Gastroesophageal sphincter (tissue), 4 donors: ENCODE measurements at places on chromosomes 11 and 22.

DNA sequence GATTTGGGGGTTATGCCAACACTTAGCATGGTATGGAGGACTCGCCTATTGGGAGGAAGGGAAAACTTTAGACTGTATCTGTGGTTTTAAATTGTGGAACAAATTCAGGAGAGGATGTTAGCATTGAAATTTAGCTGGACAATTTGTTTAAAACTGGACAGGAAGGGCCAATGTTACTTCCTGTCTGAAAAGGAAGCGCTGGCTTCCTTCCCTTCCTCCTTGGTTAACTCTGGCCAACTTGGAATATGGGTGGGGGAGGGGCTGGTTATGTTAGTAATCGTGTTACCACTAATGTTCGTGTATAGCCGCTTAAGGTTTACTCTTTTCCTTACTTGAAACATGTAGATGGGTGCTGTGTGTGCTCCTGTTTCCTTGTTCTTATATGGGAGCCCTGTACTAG, 13.9 kb downstream of the CTNND1 start:
- ATAC-seq, result no peak

DNA sequence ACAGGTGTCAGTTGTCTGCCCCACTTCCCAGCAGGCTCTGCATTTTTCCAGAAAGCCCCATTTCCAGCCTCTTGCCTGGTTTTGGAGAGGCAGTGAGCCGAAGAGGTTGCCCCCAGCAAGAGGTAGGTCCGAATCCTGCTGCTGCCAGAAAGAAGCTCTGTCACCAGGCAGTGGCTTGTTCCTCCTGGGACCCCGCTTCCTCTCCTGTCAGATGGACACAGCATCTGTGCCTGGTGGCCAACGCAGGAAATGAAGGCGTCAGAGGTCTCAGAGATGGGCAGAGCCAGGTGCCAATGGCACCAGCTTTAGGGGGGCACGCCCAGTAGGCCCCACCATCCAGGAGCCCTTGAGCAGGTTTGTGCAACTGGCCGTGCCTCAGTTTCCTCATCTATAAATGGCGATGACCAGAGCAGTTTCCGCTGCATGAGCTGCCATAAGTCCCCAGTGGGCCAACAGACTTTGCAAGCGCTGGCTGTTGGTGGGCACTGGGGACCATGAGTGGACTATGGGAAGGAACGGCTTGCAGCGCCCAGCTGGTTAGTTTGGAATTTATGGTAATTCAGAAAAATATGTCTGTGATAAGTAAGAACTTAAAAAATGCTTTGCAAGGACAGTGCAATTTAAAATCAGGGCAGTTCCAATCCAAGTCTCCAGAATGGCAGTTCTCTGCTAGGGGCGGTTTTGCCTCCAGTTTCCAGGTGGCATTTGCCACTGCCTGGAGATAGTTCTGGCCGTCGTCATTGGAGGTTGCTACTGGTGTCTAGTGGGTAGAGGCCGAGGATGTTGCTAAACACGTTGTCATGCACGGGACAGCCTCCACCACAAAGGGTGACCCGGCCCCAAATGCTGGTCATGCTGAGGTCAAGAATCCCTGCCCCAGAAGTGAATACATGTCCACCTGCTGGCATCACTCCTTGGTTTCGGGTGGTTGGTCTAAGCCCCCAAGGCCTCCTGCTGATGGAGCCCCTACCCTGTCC, 2.3 kb upstream of the OSBPL5 start:
- ATAC-seq, result no peak

DNA sequence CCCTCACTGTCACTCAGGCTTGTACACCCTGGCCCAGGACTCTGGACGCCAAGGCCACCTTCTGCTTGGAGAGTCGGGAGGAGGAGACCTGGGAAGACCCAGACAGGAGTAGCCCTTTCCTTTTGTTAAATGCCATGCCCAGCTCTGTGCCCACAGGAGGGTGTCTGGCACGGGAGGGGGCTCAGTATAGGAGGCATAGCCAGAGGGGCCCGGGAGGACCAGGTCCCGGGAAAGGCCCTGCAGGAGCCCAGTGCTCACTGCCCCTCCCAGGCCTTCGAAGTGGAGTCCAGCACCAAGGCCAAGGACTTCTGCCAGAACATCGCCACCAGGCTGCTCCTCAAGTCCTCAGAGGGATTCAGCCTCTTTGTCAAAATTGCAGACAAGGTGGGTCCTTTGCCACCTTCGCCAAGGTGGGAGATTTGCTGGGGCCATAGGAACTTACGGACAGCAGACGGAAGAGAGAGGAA, 79.0 kb downstream of the MYO7A start:
- ATAC-seq, result no peak

GRCh38 chr11:24093375-24093774, 403.5 kb upstream of the LUZP2 start:
- no peak for ATAC-seq

- ATAC-seq, result peak; percentile 84
These were observed 1.9 kb upstream of the CARD16 start for GRCh38 chr11:105046898-105047579.

DNA sequence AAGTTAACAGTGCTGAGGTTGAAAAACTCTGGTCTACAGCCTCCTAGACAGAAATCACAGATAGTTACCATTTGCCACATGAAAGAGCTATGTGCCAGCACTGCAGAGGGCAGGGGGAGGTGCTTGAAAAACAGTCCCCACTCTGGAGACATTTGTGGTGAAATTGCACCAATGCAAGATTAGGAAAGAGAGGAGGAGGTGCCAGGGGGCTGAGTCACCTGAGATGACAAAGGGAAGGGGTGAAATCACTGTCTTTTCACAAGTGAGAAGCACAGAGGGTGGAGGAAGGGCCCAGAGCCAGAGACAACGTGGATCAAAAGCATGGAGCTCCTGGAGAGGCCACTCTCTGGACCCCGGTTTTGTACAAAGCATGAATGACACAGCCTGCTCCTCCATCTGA, 196.3 kb downstream of the BUD13 start:
- no peak for ATAC-seq
